ENCODE measurements at places on chromosomes 7 and 10.

- no peak for DNase-seq
Measured at GRCh38 chr7:135377171-135377570, 132.7 kb downstream of the CNOT4 start.

DNA sequence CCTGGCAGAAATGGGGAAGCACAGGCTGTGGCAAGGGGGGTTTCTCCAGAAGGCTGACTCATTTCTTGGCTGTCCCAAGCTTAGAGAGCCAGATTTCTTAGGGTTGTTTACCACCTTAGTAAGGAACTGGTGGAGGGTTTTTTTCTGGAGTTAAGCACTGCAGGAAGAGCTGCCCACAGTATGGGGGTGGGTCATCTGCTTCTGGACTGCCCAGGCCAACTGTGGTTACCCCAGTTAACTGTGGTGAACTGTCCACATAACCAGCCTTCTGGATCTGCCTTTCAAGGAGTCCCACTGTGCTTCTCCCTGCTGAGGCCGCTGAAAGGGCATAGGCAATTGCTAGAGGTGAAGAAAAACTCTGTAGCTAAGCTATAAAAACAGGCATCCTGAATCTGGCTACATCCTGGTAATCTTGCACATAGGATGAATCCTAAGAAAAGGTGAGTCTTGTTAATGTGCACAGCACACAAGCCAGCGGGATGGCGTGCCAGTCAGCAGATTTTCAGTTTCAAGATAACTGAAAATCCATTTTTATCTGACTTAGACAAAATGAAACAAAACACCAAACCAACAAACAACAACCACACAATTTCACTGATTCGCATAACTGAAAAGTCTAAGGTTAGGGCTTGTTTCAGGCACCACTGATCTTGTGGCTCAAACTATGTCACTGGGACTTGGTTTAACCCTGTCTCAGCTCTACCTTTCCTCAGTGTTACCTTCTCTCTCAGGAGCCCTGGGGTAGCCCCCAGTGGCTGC, 21.6 kb upstream of the TSPAN33 start:
- DNase-seq, result no peak

DNA sequence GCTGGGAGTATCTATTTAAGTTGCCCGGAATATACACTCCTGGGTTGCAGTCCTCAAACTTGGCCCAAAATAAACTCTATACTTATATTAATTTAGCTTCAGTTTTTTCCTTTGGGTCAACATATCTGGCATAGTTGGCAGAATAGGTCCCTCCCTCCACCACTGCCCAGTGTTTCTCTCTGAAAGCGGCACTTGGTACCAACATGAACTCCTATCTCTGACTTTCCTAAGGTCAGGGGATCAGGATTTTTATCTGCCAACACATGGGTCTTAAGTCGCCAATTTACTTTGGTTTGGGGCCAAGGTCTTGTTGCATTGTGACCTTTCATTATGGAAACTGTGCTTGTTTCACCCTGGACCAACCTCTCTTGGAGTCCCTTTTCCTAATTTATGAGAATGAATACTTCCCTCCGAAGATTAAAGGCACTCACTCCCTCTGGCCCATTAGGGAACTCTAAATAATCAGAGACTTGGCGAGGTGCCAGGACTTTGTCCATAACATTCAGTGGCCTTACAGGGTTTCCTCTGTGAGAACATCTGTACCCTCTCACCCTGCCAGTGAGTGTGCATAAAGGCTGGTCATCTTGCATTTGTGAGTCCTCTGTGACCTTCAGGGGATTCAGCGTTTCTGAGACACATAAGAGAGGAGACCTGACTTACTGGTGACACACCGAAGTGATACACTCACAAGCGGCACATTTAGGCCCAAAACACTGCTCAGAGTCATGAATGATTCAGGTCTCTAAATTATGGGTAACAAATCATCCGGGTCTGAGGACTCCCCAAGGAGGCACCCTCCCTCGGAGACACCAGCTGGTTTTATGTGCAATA, 19.7 kb upstream of the FKBP9 start:
- no peak for DNase-seq

DNA sequence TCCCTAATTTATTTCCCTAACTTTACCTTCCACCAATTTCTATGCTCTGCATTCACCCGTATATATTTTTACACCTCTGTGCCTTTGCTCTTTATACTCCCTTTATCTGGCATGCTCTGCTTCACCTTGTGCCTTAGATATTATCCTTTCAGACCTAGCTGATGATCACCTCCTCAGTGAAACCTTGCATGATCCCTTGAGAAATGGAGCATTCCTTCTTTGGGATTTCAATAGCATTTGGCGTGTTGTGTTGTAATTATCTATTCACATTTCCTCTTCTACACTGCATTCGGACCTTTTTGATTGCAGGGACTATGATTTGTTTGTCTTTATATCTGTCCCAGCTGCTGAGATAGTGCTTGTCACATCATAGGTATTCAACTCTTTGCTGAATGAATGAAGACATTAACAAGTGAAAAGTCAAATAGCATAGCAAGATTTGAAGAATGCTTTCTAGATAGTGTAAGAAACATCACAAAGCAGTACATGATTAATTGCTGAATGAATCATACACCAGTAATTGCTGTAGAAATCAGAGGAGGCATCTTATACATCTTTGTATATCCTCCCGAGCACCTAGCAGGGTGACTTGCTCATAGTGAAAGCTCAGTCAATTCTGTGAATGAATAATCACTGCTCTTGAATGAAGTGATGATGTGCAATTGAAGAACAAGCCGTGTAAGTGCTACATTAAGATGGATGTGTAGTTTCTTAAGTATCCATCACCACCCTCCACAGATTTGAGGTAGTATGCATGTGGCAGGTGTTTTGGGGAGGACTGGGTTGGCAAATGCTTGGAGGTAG, 2.0 kb upstream of the TM9SF3 start:
- no peak for DNase-seq

GRCh38 chr10:25842146-25842545, 91.9 kb upstream of the MYO3A start:
- DNase-seq, result no peak

DNA sequence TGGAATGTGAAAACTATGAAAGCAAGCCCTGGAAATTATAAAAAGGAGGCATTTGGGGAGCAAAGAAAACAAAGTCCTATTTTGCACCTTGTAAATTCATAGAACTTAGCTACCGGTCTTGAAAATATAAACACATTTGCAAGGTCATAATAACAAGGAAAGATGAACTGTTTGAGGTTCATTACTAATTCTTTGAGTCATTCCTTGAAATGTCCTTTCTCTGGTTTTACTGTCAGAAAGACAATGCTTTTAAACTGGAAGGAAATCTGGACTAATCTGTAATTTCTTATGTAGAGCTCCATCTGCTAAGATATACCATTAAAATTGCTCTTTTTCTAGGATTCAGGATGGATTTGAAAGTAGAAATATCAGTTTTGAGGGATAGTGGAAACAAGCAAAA, 1.4 kb downstream of the ERLIN1 start:
- DNase-seq, result no peak

DNA sequence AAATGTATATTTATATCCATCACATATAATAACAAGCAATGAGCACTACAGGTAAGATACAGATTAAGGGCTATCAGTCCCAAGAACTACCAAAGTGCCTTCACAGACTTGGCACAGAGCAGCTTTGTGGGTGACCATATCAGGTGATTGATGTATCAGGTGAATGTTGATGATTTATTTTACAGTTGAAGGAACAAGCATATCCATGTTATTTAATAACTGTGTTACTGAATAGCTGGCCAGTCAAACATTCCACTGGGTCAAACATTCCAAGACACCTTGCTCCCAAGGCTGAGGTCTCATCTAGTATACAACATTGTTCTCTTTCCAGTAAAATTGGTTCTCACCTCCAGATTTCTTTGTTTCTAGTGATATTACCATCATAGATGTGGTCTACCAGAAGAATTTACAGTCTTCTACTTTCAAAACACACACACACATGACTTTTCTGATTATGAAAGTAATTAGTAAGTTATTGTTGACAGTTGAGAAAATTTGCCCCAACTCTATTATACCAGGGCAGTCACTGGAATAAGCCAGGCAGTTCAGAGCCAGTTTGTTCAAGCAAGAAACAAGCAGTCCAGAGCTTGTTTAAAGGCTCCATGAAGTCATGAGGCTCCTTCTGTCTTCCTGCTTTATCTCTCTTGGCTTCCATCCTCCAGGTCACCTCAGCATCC, 68.2 kb downstream of the ELAPOR2 start:
- no peak for DNase-seq

DNA sequence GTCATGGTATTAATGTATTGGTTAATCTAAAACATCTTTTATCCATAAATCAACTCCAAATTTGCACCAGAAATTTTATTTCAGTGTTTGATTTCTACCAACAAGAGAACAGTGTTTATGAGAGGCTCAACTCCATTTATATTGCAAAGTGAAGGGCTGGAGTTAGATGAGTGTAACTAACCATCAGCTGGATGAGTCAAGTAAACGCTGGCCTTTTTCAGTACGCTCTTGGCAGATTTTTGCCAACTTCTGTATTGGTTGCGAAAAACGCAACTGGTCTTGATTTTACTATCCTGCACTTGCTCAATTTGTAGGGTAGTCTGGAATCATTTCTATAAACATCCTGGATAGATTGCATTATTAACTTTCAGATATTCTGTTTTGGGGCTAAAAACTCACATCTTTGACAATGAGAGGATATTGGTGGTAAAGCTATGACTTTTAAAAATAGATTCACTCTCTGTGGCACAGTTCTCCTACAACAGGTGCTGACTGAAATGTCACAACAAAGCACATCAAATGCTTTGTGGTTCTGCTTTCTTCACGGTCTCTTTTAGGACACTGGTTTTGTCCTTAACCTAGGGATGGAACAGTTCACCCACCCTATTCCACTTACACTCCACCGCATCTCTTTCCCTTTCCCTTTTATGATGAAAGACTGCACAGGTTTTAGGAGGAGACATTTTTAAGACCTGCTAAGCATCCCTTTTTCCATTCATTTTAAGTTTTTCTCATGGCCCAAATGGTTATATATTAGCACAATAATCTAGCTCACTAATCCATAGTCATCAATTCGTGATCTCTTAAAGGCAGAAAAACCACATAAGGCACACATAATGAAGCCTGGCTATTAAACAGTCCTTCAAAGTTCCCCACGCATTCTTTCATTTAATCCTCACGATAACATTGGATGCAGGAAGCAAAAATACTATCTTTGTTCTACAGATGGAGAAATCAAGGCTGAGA, 12.8 kb downstream of the CACNA2D1 start:
- no peak for DNase-seq

GRCh38 chr10:104256335-104256961, 1.8 kb downstream of the GSTO1 start:
- no peak for DNase-seq

- no peak for DNase-seq
Measured at GRCh38 chr10:34808801-34809745, 6.0 kb downstream of the PARD3 start.

DNA sequence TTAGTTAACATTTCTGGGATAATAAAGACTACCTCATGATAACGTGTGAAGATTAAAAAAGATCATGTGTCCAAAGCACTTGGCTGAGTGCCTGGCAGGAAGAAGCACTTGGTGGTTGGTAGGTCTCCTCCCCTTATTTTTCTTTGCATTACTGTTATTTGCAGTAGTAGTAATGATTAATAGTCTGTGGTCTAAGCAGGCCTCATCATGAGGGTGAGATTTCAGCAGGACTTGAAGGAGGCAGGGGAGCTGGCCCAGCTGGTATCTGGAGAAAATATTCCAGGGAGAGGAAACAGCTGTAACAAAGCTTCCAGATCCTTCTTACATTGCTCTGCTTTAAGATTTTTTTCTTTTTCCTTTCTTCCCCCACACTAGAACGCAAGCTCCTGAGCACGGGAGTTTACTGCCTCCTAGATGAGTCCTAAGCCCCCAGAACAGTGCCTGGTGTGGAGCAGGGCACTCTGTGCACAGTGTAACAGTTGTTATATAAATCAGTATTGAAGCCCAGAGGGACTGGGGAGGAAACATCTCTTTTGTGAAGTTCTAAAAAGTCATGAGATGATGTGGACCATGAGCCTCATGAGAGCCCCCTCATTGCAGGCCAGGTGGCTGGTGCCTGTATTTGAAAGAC, 31.1 kb upstream of the RHEB start:
- DNase-seq, result no peak

- DNase-seq, result no peak
Measured at GRCh38 chr10:30812018-30812851, 182.7 kb upstream of the LYZL2 start.

- DNase-seq, result peak; percentile 21
Measured at GRCh38 chr10:101063050-101063525, 1.3 kb downstream of the KAZALD1 start.

- DNase-seq, result no peak
Measured at GRCh38 chr7:114531326-114531725, 116.7 kb downstream of the FOXP2 start.

GRCh38 chr10:60525716-60526585, 136.3 kb upstream of the ANK3 start:
- no peak for DNase-seq
